SHP77 (cell line): ENCODE measurements at places on chromosomes 1 and 21.

DNA sequence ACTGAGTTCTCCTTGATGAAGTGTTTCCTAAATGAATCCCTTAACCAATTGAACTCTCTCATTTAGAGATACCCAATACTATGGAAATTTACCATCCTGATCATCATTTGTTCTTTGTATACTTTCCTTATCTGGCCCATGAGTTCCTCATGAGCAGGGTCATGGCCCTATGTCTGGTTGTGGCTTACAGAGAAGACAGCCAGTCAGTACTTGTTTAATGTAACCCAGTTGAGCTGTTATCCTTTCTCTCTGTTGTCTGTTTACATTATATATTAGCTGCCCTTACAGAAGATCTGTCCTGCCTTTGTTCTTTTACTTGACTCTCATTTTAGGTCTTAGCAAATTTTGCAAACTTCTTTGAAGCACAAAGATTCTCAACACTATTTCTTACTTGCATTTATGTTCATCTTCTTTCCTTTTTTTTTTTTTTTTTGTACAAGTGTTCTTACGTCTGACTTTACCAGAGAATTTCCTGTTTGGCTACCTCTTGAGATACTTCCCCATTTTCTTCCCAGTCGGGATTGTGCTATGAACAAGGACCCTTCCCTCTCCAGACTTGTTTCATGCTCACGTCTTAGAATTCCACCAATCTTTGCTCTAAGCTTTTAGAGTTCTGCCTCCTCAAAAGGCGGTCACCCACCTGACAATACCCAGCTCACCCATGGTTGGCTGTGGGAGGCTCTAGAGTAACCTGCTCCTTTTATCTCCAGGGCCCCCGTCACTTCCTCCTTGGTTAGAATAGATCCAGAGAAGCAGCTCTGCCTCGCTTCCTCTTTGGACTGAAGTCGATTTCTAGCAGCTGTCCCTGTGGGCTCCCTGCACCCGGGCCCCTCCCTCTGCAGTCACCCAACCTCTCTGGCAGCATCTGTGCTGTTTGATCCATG is 53.6 kb upstream of the RUNX1 start:
- no peak for DNase-seq

DNA sequence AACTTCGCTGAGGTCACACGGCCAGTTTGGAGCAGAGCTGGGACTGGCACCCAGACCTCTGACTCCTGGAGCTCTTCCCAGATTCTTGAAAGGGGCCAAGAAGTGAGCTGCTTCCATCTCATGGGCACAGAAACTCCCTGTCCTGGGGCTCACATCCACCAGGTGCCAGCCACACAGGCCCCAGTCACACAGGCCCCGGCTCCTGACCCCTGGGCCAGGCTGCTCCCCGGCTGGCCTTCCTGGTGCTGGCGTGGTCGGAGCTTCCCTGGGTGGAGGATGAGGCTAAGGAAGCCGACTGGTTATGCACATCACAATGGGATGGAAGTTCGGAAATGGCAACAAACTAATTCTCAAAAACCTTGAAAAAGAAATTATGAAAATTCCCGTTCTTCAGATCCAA is 3.0 kb upstream of the GABRD start:
- no peak for DNase-seq

GRCh38 chr1:9151328-9151860 is 22.5 kb upstream of the GPR157 start:
- DNase-seq, result no peak

- DNase-seq, result no peak
Observed at GRCh38 chr1:226884116-226884625, 13.8 kb downstream of the PSEN2 start.

DNA sequence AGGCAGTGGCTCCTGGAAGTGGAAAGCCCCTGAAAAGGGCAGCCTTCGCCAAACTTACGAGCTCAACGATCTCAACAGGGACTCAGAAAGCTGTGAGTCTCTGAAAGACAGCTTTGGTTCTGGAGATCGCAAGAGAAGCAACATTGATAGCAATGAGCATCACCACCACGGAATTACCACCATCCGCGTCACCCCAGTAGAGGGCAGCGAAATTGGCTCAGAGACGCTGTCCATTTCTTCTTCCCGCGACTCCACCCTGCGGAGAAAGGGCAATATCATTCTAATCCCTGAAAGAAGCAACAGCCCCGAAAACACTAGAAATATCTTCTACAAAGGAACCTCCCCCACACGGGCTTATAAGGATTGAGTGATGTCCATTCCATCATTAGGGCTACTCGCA is 42.4 kb downstream of the PLPPR4 start:
- no peak for DNase-seq

GRCh38 chr21:44766818-44767354 is 34.7 kb downstream of the UBE2G2 start:
- DNase-seq, result no peak

- DNase-seq, result peak; percentile 59
Observed at GRCh38 chr1:109640285-109640865, 15.5 kb upstream of the GSTM4 start.
